ENCODE measurements at places on chromosomes 1 and 21. TPM values are rescaled to one million over a fixed set of nuclear protein-coding genes. Genes with fewer than 3 reads are reported as not detected.

DNA sequence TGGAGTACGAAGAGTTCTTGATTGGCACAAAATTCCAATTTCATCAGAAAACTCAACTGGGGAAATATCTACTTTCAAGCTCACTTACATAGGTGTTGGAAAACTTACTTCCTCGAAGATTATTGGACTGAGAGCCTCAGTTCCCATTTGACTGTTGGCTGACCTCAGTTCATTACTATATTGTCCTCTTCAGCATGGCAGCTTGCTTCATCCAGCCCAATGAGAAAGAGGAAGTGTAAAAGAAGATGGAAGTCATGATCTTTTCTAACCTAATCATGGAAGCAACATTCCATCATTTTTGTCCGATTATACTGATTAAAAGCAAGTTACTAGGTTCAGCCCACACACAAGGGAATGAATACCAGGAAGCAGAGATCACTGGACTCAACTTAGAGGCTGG, 49.4 kb downstream of the HSD3B1 start:
- DNase-seq = no peak

Gene EPHA2
- total RNA-seq = 35.6 TPM

DNA sequence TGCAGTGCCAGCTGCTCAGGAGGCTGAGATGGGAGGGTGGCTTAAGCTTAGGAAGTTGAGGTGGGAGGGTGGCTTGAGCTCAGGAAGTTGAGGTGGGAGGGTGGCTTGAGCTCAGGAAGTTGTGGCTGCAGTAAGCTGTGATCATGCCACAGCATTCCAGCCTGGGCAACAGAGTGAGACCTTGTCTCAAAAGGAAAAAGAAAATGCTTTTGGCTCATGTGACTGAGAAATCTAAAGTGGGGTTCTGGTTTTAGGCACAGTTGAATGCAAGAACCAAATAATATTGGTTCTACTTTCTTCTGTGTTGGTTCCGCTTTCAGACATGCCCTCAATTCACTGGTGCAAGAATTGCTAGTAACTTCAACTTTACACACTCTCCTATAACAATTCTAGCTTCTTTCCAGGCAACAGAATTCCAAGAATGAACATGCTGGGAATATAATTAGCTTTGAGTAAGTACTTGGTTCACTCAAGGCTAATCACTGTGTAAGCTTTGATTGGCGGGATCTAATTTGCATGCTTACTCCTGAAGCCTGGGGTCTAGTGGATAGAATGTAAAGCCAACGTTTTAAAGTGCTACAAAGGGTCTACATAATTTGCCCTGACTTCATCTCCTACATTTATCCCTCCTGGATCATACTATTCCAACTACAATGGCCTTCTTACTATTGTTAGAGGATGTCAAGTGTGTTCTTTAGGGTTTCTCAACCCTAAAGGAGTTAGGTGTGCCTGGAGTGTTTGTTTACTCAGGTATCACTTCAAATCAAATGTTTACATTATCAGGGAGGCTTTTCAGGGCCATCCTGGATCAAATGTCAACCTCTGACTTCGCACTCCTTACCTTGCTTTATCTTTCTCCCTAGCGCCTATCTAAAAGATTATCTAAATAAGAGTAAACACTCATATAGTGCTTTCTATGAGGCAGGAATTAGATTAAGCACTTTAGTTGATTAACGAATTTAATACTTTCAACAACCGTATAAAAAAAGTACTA, 115.1 kb downstream of the SLC16A1 start:
- DNase-seq = no peak

Gene RPE65
- not detected for total RNA-seq

Gene FAM229A
- 2.2 TPM for total RNA-seq

- no peak for DNase-seq
Observed at GRCh38 chr1:181061891-181062835, 26.3 kb upstream of the IER5 start.

Gene DFFA
- 32.2 TPM for total RNA-seq

Gene DUSP10
- total RNA-seq = 12.0 TPM

DNA sequence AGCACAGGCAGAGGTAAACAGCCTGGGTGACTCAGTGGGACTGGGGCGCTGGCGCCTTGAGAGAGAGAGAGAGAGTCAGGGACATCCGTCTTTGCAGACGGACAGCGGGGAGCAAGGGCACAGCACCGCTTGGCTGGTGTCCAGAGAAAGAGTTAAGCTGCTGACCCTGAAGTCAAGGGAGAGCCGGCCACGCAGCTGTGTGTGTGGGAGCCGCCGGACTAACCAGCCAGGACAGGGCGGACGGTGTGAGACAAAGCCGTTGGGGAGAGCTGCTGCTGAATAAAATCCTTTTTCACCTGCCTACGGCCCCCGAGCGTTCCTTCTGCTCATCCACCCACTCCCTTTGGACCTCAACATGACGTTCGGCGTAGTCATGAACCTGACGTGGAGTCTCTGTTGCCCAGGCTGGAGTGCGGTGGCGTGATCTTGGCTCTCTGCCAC, 14.5 kb downstream of the CFAP74 start:
- DNase-seq = peak; percentile 59

Gene TFF3
- total RNA-seq = 23.9 TPM

- no peak for DNase-seq
Observed at GRCh38 chr1:37560401-37561132, 3.8 kb downstream of the DNALI1 start.

- DNase-seq = no peak
Observed at GRCh38 chr1:39733161-39733560, 5.5 kb upstream of the PPIE start.

DNA sequence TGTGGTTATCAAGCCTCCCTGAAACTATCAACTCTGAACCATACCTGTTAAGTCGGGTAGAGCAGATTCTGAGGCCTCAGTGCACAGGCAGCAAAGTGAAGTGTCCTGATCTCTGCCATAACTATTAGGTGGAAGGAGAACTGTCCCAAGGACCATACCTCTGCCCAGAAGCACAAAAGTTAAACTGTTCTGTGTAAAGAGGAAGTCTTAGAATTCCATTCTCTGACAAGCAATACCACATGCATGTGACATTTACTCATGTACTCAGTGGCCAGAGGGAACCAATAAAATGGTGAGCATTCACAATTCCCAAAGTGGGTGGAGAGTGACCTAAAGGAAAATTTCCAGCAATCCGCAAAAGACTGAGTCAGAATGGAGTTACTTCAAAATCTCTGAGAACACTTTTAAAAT, 61.0 kb downstream of the TOR3A start:
- peak; percentile 45 for DNase-seq

DNA sequence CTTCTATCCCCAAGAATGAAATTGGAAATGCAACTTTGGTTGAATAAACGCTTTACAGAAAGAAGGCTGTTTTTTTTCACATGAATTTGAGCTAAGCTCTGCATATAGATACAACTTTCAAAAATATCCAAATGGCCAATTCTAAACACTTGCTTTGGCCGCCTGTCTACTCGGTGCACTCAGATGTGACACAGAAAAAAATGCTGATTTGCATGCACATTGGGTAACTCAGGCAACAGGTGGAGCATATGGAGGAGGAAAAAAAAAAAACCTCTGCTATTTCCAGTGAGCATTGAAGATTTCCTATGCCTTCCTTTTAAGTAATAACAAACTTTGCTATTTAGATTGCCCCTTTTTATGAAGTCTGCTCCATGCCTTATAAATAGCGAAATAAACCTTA, 262.5 kb downstream of the GRIK1 start:
- DNase-seq = no peak

GRCh38 chr1:99969260-99969728, 502 bp upstream of the SLC35A3 start:
- no peak for DNase-seq

- no peak for DNase-seq
Observed at GRCh38 chr1:7127322-7128075, 342.2 kb downstream of the CAMTA1 start.

Gene A3GALT2
- total RNA-seq = 0.28 TPM

DNA sequence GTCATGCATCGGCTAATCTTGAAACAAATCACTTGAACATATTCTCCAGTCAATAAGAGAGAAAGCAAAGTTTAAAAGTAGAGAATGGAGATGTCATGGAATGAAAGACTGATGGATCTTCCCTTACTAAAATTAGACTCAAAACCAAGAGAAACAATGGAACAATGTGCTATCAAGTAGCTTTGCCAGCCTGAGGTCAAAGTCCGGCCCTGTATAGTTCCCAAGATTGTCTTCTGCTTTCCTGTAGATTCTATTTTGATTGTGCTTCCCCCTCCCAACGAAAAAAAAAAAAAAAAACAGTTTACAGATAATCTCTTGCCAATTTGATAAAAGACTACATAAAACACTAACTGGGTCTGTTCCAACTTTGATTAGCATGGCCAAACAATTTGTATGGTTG, 40.8 kb upstream of the KIRREL1 start:
- DNase-seq = no peak

Gene WASF2
- 47.9 TPM for total RNA-seq

- no peak for DNase-seq
Observed at GRCh38 chr1:200610846-200611245, 9.7 kb downstream of the KIF14 start.

DNA sequence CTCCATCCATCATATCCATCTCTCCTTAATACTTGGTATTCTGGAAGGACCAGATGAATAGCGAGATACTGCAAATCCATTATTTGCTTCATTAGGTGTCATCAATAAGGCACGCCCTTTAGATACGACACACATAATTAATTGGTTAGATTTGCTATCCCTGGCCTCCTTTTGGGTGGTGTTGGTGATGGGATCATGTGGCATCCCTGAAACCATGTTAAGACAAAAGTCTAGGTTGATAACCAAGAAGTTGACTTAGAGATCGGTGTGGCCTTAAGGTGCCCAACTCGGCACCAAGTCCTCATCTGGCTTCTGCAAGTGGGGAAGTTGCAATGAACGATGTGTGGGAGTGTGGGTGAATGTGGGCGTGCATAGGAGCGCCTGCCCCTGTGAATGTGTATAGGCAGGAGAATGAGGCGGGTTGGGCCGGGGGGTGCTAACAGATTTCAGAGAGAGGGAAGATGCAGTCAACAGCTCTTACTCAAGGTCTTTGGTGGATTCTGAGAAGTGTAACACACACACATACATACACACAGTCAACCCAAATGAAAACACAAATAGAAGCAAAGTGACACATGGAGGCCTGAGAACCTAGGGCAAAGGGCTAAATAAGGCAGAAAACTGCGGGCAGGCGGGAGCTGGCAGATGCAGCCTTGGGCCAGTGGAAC, 415.7 kb upstream of the ESRRG start:
- DNase-seq = peak; percentile 6

GRCh38 chr1:232260861-232261260, 369.1 kb downstream of the SIPA1L2 start:
- no peak for DNase-seq

DNA sequence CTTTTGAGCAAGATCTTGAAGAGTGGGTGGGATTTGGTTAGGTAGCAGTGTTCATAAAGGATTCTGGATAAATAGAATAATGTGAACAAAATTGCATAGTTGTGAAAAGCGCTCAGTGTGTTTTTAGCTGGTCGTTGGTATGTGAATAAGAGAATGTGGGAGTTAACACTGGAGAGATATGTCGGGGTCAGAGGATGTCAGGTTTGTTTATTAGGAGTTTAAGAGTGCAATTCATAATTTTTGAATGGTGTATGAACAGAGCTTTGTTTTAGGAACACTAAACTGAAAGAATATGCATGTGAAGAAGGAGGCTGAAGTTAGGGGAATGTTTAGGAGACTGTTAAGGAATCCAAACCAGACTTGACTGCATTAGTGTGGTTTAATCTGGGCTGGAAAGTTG, 9.4 kb downstream of the USP16 start:
- no peak for DNase-seq

GRCh38 chr1:27428316-27429028, 36.0 kb downstream of the GPR3 start:
- DNase-seq = no peak

Gene SORT1
- total RNA-seq = 61.7 TPM

Gene KCNJ6
- 0.31 TPM for total RNA-seq

- DNase-seq = no peak
Observed at GRCh38 chr1:81446000-81446669, 354.6 kb upstream of the ADGRL2 start.

Gene MRPL55
- total RNA-seq = 60.0 TPM

Gene RCAN3
- 21.4 TPM for total RNA-seq

- no peak for DNase-seq
Observed at GRCh38 chr1:156319664-156320063, 18.4 kb downstream of the CCT3 start.

GRCh38 chr1:45968941-45969666, 163.3 kb downstream of the PIK3R3 start:
- DNase-seq = no peak

GRCh38 chr1:109567877-109568672, 19.7 kb downstream of the GNAI3 start:
- DNase-seq = no peak

DNA sequence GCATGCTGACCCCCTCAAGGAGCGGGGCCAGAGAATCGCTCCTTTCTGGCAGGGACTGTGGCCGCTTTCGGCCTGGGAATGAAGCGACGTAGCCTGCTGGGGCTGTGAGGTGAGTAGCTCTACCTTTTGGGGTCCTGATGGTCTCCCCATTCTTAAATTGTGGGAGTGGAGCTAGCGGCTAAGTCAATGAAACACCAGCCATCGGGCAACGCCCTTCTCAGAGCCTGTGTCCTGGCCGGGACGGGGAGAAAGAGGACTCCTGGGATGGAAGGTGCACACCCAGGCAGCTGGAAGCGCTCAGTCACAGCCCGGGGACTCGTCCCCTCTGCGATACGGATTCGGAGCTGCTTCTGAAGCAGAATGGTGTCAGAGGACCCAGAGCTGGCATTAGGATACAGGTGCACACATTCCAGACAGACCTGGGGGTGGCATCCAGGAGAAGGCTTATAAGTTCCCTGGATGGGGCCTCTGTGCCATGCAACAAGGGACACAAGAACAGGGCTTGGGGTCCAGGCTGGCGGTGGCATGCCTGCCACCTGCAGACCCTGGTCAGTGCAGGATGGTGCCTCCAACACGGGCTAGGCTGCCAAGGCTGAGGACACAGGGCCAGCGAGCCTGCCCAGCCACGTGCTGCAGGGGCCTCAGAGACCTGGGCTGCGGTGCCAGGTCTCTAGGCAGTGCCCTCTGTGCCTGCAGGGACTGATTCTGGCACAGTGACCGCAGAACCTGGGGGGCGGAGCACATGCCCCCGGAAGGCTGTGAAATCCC, 945 bp upstream of the WNT9A start:
- no peak for DNase-seq

GRCh38 chr1:54347955-54348699, 58.1 kb downstream of the SSBP3 start:
- DNase-seq = no peak

- DNase-seq = no peak
Observed at GRCh38 chr1:44086692-44087474, 31.7 kb upstream of the KLF17 start.

GRCh38 chr1:167428395-167428794, 89.9 kb downstream of the CD247 start:
- DNase-seq = peak; percentile 57

DNA sequence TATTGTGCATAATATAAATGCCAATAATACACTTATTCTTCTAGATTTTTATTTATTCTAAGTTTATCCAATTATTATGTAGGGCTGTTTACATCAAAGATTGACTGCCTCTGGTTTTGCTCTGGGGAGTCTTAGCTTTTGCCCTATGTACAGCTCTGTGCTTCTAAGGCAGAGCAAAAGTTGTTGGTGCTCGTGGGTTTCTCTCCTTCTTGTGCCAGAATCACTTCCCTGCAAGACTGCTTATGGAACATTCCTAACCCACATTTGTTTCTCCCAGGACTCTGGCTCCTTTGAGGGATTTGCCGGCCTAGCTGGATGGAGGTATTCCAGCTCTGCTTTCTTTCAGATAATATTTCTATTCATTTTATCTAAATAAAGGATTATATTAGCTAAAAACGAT, 849.1 kb downstream of the USP25 start:
- DNase-seq = peak; percentile 25

Gene USH2A
- not detected for total RNA-seq

Measured in lung (tissue), 17 donors.